Tracheal epithelial cell (primary cell): ENCODE measurements at places on chromosomes 11 and 22. TPM values are rescaled to one million over a fixed set of nuclear protein-coding genes. Genes with fewer than 3 reads are reported as not detected.

PRR33 gene
- not detected in 2 replicates for total RNA-seq

PPP2R5B gene
- 6.0 and 28.2 TPM in 2 replicates for total RNA-seq

P2RY6 gene
- total RNA-seq: 0.21 and 0.96 TPM in 2 replicates

MYEOV gene
- under 0.01 and 4.8 TPM in 2 replicates for total RNA-seq

KDM4E gene
- not detected in 2 replicates for total RNA-seq

VSTM5 gene
- 2.4 TPM in 1 of 2 replicates, not detected in the other for total RNA-seq

OR51B5 gene
- total RNA-seq: not detected in 2 replicates

OR51E2 gene
- under 0.01 TPM in 1 of 2 replicates, not detected in the other for total RNA-seq

LRRC55 gene
- total RNA-seq: not detected in 2 replicates

ADAMTS8 gene
- total RNA-seq: not detected in 2 replicates

MGAT3 gene
- under 0.01 TPM in 2 replicates for total RNA-seq

MMP12 gene
- total RNA-seq: not detected in 2 replicates

TRPM5 gene
- not detected in 2 replicates for total RNA-seq

NLRP6 gene
- total RNA-seq: not detected in 2 replicates

SLC6A5 gene
- not detected in 2 replicates for total RNA-seq

HORMAD2 gene
- total RNA-seq: not detected in 2 replicates

RBM4B gene
- total RNA-seq: 9.4 and 15.8 TPM in 2 replicates

UBQLNL gene
- 0.21 TPM in 1 of 2 replicates, not detected in the other for total RNA-seq

PHOX2A gene
- total RNA-seq: not detected in 2 replicates

CNTN5 gene
- not detected in 2 replicates for total RNA-seq

CEND1 gene
- not detected in 2 replicates for total RNA-seq

NRXN2 gene
- not detected in 2 replicates for total RNA-seq

CELSR1 gene
- total RNA-seq: 51.2 and 81.2 TPM in 2 replicates

MMP13 gene
- not detected in 2 replicates for total RNA-seq

NAP1L4 gene
- total RNA-seq: 117 and 123 TPM in 2 replicates

APLP2 gene
- 392 and 502 TPM in 2 replicates for total RNA-seq

PHLDA2 gene
- 7.7 and 14.7 TPM in 2 replicates for total RNA-seq

PDGFB gene
- 0.64 and 21.2 TPM in 2 replicates for total RNA-seq
